Chondrocyte (in vitro differentiated cells): ENCODE measurements at places on chromosomes 13 and 19.

DNA sequence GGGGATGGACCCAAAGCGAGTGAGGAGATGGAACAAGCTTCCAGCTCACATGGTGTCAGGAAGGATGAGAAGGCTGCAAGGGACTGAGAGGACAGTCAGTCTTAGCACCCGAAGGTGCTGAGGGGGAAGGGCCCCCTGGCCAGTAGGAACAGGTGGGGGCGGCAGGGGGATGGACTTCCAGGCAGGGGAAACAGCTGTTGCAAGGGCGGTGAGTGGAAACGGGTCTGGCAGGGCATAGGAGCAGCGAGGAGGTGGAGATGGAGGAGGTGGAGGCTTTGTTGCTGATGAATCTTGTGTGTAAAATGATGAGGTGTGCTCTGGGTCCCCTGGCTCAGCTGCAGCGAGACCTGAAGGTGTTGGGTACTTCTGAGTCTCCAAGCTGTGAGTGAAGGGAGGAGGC is 1.2 kb downstream of the MAP1S start:
- DNase-seq: no peak

DNA sequence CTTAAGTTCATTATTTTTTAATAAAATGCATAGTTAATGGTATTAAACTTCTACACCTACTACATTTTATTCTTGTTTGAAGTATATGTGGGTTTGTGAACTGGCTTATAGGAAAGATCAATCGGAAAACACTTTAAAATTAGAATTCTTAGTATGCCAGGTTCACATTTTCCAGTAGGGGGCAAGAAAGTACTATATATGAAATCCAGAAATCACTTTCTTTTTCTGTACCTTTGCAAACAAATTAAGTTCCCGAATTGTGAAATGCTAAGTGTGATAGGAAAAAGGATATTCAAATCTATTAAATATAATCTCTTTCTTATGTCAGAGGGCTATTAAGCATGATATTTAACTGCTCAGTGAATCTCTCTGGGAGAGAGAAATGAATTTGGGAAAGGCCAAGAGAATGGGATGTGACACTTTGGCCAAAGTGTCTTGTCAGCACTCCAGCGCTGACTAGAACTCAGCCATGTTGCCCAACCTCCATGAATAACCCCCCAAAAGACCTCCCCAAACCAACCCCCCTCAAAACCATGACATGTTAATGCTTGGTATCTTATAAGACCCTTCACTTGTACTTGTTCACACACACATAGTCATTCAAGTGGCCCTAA is 122.6 kb upstream of the SLC10A2 start:
- DNase-seq: no peak

GRCh38 chr13:113598481-113598880 is 13.9 kb downstream of the TFDP1 start:
- DNase-seq: peak; percentile 75

DNA sequence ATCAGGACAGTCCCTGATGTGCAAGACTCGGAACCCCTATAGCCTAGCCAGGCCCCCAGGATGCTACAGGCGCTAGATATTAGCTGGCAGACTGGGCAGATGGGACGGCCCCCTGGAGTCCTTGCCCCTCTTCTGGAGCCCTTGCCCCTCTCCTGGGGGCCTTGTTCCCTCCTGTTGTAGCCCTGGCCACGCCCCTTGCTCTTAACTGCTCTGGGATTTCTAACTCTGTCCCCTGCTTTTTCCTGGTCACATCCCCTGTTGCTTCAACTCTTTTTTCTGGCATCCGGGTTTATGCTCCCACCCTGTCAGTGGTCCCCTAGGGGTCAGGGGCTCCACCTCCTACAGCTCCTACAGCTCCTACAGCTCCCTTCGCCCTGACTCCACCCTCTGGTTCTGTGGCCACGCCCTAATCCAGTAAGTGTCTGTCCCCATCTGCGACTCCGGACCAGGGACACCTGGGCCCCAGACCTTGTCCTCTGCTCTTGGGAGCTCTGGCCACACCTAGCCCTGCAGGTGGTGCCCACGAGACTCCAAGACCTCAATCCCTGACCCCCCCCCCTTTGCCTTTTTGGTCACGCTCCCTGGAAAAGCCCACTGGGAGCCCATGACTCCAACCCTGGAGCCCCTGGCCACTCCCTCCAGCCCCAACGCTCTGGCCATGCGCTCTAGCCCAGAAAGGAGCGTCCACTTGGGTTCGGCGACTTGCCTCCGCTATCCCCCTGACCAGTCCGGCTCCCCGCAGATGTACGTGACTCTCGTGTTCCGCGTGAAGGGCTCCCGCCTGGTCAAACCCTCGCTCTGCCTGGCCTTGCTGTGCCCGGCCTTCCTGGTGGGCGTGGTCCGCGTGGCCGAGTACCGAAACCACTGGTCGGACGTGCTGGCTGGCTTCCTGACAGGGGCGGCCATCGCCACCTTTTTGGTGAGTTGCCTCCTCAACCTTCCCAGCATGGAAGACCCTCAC is 6.8 kb downstream of the PLPPR2 start:
- DNase-seq: no peak

DNA sequence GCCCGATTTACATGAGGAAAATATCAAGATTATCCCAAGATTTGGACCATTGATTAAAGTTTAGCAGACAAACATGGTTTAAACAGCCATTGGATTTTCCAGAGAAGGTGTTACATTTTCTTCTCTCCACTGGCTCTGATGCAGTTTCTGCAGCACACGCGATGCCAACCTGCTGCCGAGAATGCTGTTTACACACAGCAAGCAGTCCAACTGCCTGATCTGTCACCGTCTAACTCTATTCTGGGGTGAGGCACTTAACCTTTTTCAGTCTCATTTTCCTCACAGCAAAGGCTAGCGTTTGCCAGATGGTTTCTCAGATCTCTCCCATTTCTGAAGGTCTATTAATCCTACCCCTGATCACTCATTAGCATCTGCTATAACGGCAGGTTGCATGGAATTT is 763.5 kb upstream of the GPC6 start:
- no peak for DNase-seq

DNA sequence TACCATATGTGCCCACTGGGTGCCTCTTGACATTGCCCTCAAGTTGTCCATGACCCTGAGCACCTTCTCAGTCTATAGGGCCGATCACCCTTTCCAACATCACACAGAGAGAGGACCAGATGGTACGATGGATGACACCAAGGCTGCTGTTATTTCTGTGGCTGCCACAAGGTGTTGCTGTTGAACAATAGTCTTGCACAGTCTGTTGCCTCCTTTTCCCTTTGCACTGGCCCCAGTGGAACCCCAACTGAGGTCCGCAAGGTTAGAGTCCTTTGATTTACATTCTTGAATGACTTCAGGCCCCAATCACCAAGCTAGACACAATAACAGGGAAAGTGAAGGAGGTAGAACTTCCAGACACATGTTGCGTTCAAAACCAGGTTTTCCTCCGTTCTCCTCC is 52.0 kb downstream of the TINCR start:
- DNase-seq: no peak

DNA sequence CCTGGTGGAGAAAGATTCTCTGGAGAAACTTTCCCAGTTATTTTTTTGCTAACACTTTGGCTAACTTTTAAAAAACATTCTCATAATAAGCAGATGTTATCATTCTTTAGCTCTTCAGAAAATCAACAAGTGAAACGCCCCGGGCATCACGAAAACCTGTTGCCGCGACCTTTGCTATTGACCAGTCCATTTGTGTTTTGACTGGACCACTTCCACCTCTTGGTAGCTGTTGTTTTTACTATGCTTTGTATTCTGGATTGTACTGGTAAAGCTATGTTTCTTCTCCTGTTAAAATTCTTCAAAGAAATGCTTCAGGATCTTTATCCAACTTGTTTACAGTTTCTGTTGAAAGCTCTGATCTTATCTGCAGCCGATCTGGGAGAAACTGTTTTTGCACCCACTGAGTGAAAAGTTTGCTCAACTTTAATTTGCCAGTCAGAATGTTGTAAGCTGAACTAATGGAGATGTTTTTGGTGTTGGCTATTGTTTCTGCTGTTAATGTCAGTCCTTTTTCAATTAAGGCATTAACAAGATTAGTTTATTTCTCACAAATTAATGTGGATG is 23.3 kb downstream of the UFM1 start:
- DNase-seq: no peak
